ENCODE measurements at places on chromosomes 3 and 15.

DNA sequence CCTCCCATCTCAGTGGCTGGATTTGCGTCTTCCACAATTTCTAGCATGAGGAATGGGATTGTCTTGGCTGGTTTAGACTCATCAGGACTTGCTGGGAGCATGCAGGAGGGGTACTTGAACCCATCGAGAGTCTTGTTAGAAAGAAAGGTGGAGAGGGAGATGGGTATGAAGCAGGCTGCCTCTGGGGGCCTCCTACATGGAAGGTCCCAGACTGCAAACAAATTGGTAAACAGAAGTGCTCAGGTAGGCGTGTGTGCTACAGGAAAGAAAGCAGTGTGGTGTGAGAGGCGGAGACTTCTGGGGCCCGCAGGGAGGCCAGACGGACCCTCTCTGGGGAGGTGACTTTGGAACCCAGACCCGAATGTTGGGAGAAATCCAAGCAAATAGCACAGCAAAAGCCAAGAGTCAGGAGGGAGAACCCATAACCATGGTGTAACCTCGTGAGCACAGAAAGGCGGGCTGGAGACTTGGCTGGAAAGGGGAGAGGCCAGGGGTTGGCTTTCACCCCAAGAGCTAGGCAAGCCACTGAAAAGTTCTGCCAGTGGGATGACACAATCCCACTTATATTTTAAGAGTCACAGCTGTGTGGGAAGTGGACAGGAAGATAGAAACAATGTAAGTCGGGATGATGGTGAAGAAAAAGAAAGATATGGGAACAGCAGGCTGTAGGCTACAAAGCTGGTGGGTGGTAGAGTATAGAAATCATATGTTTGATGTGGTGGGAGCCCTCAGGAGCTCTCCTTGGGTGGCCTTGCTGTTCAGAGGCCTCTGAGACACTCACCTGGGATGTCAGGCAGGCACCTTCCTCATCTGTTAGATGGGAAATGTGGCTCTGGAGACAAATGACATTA, 130.1 kb upstream of the PRR20G start:
- no peak for DNase-seq

DNA sequence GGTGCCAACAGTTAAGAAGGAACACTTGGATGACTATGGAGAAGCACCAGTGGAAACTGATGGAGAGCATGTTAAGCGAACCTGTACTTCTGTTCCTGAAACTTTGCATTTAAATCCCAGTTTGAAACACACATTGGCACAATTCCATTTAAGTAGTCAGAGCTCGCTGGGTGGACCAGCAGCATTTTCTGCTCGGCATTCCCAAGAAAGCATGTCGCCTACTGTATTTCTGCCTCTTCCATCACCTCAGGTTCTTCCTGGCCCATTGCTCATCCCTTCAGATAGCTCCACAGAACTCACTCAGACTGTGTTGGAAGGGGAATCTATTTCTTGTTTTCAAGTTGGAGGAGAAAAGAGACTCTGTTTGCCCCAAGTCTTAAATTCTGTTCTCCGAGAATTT, 3.0 kb downstream of the SKIL start:
- no peak for DNase-seq

- no peak for DNase-seq
Measured at GRCh38 chr15:101089579-101090427, 162.0 kb downstream of the CHSY1 start.

DNA sequence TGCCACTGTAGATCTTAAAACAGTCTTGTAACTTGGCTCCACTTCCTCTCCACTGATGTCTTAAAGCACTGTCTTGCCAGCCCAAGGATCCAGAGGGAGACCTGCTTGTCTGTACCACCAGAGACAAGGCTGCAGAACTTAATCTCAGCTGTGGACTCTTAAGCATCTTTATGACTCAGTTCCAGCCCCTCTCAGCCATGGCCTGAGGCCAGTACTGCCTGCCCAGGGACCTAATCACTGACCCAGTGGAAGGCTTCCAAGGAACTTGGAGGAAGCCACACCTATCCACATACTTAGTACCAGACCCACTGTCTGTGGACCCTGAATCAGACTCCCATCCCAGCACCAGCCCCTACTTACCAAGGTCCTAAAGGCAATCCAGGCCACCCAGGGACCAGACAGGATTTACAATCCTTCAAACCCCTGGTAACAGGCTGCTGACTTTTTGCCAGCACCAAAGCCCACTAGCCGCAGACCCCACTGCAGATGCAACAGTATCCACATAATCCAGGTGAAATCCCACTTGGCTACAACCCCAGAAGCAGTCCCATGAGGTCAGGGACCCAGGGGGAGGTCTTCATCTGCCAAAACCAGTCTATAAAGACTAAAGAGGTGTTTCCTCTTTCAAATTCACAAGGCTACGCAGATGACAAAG, 41.9 kb upstream of the PRR20G start:
- DNase-seq, result no peak

DNA sequence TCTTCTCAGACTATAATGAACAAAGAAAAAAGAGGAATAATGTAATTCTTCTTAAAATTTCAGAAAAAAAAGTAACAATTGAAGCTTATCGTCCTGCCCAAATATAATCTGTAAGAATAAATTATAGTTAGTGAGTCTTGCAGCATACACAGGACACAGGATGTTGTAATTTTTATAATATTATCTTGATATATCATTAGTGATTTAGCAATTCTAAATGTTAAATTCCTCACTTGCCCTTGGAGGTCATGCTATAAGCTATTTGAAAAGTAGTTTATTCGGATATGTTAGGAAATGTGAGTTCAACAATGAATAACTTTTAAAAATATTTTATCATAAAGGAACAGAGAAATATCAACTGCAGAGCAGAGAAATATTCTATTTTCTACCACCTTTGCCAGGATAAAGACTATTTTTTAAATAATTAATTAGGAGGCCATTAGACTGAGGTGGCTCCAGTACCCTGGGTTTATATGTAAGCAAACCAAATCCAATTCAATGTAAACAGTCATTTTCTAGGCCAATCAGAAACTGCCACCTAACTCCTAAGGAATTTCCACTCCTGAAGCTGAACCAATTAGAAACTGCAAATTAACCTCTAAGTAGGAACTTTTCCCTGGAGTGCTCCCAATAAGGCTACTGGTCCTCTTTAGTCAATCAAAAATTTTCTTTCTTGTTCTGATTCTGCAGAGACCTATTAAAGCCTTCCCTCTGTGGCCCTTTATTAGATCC, 1109.3 kb downstream of the ROBO2 start:
- DNase-seq, result no peak

GRCh38 chr3:38468765-38469164, 15.1 kb downstream of the ACVR2B start:
- no peak for DNase-seq

DNA sequence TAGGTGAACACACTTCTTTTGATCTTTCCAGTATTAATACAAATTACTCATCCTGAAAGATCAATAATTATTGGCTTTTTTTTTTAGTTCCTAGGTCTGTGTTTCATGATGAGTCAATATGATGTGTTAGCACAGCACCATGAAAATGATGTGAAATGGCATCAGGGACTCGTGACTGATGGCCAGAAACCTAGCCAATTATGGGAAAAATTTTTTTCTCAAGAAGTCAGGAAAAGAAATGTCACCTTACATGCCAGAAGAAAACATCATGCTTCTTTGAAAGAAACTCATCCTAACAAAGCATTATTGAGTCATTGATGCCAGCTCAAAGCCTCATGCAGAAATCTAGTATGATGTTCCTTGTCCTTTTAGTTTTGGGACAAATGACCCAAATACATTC, 468.3 kb upstream of the CBLB start:
- DNase-seq, result no peak

- DNase-seq, result no peak
Measured at GRCh38 chr3:136624894-136625815, 127.0 kb downstream of the STAG1 start.

GRCh38 chr3:54733106-54734006, 194.5 kb downstream of the LRTM1 start:
- peak; percentile 48 for DNase-seq

DNA sequence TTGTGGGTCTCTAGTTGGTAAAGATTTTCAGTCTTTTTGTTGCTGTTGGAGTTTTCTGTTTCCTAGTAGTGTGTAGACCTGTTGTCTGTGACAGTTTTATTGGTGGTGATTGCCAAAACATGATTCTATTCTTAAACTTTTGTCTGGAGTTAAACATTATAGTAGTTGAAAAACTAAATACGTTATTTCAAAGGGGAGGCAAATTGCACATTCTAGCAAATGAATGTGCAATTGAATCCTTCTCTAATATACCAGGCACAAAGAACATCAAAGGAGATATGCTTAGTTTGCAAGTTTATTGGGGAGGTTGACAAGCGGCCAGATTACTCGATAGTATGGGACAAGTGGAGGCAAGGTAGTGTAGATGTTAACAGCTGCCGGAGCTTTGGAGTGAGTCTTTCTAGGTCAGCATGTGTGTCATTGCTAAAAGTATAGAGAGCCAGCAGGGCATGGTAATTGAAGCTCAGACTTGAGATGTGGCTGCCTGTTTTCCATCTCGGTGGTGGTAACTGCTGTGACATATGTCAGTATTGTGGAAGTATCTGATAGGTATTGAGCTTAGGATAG, 20.6 kb downstream of the CHD2 start:
- no peak for DNase-seq

DNA sequence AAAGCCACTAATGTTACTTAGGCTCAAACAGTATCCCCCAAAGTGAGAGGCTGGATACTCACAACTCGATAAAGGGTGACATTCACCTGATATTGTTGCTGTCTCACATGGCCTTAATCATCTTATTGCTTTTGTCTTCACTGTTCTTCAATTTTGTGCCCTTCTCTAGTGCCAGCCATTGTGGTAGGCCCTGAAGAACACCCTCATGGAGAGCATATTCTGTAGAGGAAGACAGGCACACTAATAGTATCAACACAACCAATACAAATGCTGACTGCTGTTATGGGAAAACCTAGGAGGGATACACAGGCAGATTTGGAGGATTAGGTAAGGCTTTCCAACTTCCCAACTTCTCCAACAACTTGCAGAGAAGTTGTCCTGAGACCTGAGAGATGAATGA, 4.1 kb upstream of the BLM start:
- DNase-seq, result no peak

DNA sequence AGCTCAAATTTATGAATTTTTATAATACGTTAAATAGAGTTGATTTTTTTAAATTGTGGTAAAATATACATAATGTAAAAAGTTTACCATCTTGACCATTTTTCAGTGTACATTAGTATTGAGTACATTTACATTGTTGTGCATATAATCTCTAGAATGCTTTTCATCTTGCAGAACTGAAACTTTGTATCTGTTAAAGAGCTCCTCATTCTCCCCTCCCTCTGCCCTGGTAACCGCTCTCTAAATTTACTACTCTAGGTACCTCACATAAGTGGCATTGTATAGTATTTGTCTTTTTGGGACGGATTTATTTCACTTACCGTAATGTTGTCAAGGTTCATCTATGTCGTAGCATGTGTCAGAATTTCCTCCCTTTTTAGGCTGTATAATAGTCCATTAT, 13.6 kb downstream of the TBC1D23 start:
- no peak for DNase-seq

GRCh38 chr3:125151442-125151817, 61.1 kb downstream of the SLC12A8 start:
- DNase-seq, result peak; percentile 65

GRCh38 chr3:141399200-141399599, 30.9 kb downstream of the ZBTB38 start:
- DNase-seq, result no peak

- no peak for DNase-seq
Measured at GRCh38 chr3:11665331-11665730, 21.6 kb upstream of the VGLL4 start.

DNA sequence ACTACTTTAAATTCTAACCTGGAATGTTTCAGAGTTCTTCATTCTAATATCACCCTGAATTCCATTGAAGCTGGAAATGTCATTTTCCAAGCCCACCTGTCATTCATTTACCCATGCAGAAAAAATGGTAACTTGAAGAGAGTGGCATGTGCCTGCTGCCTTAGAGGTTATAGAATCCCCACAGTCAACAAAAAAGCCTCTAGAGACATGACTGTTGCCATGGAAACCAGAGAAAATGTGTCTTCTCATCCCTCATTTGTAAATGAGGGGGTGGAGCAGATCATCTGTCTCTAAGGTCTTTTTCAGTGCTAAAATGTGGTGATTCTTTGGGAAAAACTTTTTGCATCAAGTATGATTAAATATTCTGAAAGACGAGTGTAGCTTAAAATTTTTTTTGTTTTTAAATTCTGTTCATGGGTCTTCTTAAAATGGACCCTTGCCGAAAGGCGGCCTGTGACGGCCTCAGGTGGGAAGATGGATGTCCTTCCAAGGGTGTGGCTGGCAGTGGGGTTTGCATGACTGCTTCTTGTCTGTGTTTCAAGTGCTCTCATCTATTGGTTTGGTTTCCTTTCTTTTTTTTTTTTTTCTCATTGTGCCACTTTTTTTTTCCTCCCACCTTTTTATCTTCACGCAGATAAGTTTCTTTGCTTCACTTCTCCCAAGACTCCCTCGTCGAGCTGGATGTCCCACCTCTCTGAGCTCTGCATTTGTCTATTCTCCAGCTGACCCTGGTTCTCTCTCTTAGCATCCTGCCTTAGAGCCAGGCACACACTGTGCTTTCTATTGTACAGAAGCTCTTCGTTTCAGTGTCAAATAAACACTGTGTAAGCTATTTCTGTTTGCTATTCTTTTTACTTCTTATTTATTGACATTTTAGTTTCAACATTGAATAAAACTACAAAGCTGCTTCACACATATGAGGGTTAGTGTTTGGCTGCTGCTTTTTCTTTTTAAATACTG, 23.0 kb downstream of the TPM1 start:
- DNase-seq, result peak; percentile 4

DNA sequence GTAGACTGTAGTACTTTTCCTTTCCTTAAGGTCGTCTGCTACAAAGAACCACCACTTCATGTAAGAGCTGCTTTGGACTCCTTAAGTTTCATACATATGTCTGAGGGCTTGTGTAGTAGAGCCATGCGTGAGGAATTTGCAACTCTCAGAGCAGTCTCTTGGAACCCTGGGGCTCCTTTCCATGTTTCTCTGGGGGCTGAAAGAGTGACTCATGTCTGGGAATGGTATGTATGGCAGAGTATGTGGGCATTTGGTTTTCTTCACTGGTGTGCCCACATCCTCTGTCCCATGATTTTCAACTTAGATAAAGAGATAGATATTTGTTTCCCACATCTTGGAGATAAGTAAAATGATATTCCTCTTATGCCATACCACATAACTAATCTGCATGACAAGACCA, 20.6 kb upstream of the RBM5 start:
- no peak for DNase-seq

DNA sequence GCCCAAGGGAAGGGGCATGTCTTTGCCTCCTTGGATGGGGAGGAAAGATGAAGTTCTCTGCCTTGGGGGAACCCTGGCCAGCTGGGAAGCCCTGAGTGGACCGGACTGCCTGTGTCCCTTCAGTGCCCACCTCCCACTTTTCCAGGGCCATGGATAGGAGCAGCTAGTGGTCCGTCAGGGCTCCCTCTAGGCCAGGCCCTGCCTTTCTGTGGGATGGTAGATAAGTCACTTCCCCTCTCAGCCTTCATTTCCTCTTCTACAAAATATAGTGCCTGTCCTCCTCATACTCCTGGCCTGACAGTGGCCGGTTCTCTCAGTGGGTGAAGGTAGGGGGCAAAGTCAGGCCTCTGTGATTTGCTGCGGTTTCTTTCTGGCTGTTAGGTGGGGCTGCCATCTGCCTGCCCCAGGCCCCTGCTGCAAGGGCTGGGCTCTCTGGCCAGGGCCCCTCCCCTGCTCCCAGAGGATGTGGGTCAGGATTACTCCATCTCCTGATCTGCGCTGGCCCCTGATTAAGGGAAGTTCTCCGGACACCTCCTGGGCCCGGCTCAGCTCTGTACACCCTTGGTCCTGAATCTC, 1.4 kb downstream of the PLEKHO2 start:
- DNase-seq, result no peak

GRCh38 chr3:138429665-138430064, 4.8 kb upstream of the ESYT3 start:
- DNase-seq, result no peak

GRCh38 chr3:52552089-52552488, 15.7 kb downstream of the UQCC5 start:
- DNase-seq, result no peak
